ENCODE measurements at places on chromosomes 2 and 18. TPM values are rescaled to one million over a fixed set of nuclear protein-coding genes. Genes with fewer than 3 reads are reported as not detected.

DNA sequence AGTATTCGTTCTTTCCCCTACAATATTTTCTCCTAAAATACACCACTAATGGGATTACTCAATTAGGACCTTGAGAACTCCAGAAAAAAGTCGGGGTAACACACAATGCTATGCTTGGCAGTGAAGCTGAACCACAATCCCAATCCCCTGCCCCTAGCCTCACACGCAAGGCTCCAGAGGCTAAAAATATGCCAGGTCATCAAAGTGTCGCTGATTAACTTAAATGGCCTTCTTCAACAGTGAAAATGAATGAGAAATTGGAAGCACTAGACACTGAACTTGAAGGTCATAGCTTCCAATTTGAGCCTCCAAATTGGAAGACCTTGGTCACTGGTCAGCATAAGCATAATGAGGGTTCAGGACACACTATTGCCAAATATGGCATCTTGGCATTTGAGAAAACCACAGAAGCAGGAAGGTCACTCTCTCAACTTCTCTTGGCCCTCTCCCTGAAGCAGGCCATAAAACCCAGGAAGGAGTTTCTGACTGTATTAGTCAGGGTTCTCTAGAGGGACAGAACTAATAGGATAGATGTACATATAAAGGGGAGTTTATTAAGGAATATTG is 86.0 kb upstream of the SATB2 start:
- DNase-seq, result no peak

Gene MROH2A
- not detected for polyA plus RNA-seq

GRCh38 chr2:39697454-39697853 is 31.7 kb downstream of the TMEM178A start:
- DNase-seq, result no peak

- DNase-seq, result peak; percentile 68
Measured at GRCh38 chr2:216017365-216017764, 4.0 kb upstream of the MREG start.

- DNase-seq, result no peak
Measured at GRCh38 chr2:38386377-38386776, 9.3 kb upstream of the ATL2 start.

Gene NAT8
- not detected for polyA plus RNA-seq

Gene SRD5A2
- not detected for polyA plus RNA-seq

Gene TYW5
- 8.4 TPM for polyA plus RNA-seq

Gene POMC
- polyA plus RNA-seq, result 9.9 TPM

GRCh38 chr2:23346029-23346428 is 39.0 kb upstream of the KLHL29 start:
- DNase-seq, result no peak

Gene MEP1B
- not detected for polyA plus RNA-seq

DNA sequence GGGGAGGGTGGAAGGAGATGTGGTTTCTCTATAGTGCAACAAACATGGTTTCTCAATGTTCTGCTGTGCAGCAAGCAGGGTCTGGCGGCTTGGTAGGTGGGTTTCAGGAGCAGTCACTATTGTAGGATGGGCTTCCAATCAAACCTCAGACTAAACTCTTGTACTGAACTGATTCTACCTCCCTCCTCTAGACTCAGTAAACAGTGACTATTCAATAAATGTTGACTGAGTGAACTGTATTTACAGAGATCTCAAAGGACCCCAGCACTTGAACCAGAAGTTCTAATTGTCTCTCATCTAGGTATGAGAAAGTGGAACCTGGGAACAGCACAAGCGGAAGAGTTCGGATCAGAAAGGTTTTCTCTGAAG is 26.8 kb upstream of the CYP27A1 start:
- DNase-seq, result no peak

GRCh38 chr2:226064932-226065570 is 665.5 kb downstream of the NYAP2 start:
- DNase-seq, result no peak

Gene ADRA2B
- not detected for polyA plus RNA-seq

Gene ALLC
- polyA plus RNA-seq, result not detected

DNA sequence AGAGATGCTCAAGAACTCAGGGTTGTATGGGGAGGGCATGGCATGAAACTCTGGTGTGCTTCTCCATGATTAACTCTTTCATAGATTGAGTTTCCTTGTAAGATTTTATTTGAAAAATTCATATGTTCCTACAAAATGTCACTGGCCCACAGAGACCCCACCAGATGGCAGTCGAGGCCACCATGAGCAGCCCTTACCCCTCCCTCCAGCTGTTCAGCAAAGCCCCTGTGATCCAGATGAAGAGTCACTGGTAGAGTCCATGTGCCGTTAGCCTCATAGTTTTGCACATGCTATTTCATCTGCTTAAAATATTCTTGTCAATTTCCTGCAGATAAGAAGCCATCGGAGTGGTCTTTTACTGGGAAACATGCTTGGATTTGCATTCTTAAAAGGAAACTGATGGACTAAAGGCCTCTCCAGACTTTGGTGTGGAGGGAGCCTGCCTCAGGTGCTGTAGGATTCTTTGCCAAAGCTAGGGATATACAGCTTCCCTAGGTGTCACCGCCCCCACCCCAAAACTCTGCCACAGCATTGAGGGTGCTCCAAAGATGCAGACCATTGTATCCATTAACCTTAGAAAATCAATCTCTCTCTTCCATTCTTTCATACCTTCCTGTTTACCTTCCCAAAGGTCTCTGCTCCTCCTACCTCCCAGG is 18.8 kb downstream of the ZNF385B start:
- no peak for DNase-seq

DNA sequence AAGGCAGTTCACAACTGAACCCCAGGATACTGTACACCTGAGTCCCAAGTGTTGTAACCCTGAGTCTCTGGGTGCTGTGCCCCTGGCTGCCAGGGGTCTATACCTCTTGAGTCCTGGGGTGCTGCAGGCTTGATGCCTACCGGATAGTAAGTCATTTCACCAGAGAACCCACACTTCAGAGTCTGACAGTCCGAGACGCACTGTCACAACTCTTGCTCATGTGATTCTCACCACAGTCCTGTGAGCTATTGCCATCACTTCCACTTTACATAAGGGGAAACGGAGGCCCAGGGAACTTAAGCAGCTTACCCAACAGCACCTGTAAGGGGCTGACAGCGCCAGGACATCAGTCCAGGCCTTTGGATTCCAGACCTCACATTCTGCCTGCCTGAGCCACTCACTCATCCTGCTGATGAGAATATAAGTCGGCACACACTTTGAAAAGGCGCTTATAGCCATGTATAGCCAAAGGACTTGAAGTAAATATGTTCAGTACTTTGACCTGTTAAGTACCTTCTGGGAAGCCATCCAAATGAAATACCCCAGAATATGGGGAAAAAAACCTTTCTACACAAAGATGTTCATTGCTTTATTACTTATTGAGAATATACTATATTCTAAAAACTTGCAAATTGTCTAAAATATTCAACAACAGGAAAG is 180.7 kb upstream of the ID2 start:
- no peak for DNase-seq

GRCh38 chr18:77807650-77808049 is 558.0 kb downstream of the GALR1 start:
- no peak for DNase-seq

DNA sequence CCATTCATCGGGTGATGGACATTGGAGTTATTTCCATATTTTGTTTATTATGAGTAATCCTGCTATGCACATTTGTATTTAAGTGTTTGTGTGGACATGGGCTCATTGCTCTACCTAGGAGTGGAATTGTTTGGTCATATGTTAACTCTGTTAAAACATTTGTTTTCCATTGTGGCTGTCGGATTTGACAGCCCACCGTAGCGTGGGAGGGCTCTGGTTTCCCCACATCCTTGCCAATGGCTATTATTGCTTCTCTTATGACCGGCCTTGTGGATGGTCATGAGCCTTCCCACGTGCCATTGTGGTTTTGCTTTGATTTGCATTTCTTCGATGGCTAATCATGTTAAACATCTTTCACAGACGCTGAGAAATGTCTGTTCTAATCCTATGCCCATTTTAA is 92.0 kb downstream of the ZNF236 start:
- DNase-seq, result no peak

Gene BOK
- polyA plus RNA-seq, result 0.12 TPM

DNA sequence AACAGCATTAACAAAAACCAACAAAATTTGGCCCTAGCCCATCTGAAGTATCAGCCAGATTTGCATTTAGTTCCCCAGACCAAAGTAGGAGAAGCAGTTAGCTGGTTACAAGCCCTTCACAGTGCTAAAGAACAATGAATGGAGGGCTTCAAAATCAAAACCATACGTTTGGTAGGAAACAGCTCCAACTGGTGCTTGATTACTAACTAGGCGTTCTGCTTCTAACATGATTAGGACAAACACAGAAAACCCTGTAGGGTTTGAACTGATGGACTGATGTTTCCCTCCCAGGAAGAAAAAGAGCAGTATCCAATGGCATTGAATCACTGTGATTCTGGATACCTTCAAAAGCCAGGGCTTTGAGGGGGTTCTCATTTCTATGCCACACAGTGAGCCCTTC is 20.5 kb upstream of the STAT4 start:
- DNase-seq, result no peak

- DNase-seq, result no peak
Measured at GRCh38 chr18:61388010-61388409, 54.8 kb downstream of the CDH20 start.

- no peak for DNase-seq
Measured at GRCh38 chr2:238920601-238921001, 72.7 kb downstream of the TWIST2 start.

DNA sequence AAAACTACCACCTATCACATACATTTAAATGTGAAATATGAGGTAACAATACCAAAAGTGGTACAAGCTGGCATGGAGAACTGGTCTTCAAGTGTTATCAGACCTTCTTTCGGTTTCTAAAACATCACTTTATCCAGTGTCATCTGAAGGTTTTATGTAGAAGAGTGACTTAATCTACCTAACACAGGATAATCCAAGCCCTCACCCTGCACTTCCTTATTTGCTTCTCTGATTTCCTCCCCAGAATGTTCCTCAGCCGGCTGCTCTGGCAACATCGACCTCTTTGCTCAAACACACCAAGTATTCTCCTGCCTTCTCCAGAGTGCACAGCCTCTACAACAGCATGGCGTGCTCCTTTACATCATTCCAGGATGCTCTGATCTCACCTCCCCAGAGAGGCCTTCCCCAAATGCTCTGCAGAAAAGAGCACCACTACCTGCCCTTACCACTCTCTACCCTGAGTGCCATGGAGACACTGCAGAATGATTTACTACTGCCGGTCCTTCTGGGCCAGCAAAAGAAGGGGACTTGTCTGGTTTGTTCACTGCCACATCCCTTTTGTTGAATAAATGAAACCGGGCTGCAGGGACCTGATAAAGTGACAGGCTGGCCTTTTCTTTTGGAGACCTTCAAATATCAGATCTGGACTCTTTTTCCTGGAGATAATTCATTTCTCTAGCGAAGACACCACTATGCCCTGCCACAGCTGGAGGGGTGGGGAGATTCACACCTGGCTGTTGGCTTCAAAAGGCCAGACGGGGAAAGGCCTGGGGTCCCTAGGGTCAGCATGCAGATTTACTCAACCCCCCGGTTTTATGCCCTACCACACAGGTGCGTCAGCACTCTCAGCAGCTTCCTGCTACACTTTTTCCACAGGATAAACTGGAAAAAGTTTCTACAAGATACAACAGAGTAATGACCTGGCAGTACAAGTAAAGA is 42.0 kb downstream of the TTR start:
- no peak for DNase-seq

DNA sequence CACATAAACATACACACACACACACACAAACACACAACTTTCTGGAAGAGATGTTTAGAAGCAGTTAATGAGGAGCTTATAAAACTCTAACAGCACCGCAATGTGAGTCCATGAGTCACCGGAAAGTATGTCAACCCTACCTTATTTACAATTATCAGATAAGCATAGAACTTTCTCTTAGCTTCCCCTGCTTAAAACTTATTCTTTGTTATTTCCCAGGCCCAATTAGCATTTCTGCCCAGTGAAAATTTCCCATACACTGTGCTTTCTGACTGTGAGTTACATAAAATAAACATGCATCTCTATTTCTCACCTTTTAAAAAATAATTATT is 737.6 kb downstream of the LRP1B start:
- no peak for DNase-seq

Measured in GM12878 (cell line).